ENCODE measurements at places on chromosomes 11 and 22.

GRCh38 chr22:24410110-24410856 is 17.1 kb upstream of the ADORA2A start:
- DNase-seq, result peak; percentile 48

DNA sequence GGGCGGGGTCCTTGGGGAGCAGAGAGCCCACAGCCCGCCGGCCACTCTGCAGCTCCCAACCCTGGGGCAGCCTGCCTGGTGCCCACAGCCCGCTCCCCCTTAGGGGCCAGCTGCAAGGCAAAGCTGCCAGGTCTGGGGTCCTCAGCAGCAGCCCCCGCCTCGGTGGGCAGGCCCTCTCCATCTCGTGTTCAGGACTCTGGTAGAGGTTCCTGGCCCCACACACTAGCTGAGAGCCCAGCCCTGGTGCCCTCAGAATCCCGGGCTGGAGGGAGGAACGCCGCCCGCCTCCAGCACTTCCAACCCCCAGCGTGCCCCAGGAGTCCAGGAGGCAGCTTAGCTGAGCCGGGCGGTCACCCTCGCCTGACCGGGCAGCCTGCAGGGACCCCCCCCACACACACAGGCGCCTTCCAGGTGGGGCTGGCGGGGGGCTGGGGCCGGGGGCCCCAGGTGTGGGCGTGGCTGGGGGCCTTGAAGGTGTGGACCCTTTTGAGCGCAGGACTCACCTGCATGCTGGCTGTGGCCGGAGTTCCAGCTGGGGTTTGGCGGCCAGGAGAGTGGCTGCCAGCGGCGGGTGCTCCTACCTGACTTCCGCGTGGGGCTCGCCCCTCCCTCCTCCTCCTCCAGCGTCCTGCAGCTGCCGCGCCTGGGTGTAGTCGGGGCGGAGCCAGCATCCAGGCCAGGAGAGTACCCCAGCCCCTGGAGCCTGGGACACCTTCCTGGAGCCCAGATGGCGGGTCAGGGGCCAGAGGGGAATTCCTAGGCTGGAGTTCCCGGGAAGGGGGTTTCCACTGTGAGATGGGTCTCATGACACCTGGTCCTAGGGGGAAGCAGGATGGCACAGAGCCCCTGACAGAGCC is at the start of gene ANO9:
ANO9 (minus strand) TSS at position 594 of the 857 bp plus-strand sequence; CDS start at position 509, 85 bp downstream.
- no peak for DNase-seq

DNA sequence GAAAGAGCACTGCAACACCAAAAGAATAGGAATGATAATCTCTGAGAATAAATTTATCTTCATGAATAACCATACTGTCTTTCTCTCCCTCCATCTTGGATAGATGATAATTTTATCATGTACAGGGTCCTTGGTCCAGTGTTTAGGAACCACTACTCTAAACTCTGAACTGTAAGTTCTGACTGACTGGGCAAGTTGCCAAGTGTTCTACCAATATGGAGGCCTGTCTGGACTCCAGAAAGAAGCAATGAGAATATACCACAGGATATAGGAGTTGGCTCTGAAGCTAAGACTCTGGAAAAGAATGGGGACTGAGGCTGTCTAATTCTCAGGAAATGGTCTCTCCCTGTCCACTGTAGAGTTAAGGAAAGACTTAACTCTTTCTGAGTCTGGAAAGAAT is 1.5 kb downstream of the FHIP1B start:
- DNase-seq, result no peak

- peak; percentile 60 for DNase-seq
Observed at GRCh38 chr22:34096770-34097169, 176.5 kb upstream of the LARGE1 start.

DNA sequence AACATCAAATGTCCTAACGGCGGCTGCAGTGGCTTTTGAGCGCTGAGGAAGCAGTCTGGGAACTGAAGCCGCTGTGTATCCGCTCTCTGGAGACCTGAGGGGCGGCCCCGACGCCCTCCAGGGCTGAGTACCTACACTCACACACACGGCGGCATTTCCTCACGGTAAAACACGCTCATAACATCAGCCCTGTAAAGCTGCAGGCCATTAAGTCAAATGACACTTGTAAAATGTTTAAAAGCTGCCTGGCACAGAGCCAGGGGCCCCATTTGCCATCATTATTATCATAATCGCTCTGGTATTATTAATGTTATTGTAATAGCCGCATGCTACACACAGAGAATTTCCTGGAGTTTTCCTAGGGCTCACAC is 5.1 kb downstream of the CARS1 start:
- no peak for DNase-seq

- peak; percentile 34 for DNase-seq
Observed at GRCh38 chr22:25494774-25495173, 69.7 kb upstream of the GRK3 start.

GRCh38 chr11:134257101-134257500 is 3.7 kb downstream of the ACAD8 start:
- DNase-seq, result no peak

DNA sequence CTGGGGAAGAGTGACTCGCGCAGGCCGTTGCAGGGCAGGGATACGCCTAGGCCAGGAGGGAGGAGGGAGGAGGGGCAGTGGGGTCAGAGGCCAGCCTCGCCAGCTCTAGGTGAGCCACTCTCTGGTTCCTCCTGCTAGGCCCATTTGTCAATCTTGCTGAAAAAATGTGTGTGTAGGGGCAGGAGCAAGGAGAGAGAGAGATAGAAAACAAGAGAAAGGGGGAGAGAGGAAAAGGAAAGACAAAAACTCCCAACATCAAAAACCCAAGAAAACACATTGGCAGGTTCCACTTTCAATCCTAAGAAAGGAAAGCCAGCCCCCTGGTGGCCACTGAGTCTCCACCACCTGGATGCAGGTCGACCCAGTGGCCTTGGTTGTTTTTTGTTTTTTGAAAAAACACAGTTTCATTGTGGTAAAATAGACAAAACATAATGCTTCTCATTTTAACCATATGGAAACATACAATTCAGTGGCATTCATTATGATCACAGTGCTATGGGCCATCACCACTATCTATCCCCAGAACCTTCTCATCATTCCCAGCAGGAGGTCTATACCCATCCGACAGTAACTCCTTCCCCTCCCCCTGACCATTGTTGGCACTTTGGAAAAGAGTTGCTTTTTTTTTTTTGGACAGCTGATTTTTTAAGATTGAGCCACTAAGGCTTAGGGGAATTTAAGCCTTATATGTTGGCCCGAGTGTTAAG is 10.9 kb downstream of the OMP start:
- peak; percentile 38 for DNase-seq

DNA sequence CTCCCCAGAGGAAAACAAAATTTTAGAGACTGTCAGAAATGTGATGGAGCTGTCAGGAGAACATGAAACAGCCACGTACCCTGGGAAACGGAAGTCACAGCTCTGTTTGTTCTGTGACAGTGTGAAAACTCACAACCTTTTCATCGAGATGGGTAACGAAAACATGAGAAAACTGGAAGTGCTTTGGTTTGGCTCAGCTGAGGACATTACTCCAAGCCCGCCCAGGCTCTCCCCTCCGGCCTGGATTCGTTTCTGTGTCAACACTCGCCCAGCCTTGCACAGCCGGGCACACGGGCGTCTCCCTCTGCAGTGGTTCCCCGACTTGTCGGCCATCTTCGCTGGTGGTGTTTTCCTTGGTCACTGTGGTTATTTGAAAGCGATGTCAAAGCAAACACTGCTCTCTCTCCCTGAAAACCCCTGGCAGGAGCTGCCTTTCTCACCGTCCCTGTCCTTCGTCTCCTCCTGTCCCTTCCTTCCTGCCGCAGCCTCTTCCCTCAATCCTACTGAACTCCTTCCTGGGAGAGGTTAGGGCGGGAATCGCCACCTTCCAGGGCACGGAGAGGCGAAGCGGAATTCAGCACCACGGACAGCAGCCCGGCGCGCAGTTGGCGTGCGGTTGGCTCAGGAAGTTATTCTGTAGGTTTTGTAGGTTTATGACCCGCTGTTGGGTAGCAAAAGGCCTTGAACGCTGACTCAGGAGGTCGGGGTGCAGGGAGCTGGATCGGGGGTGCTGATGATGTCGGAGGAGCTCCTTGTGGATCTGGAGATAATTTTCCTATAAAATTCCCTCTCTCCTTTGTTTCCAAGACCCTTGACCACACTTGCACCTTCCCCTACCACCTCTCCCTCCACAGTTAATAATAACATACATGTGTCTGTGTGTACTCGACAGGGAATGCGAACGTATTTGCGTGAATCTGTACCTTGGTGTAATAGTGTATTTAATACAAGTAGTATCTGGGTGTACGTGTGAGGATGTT is 13.1 kb upstream of the RPS19BP1 start:
- peak; percentile 66 for DNase-seq

DNA sequence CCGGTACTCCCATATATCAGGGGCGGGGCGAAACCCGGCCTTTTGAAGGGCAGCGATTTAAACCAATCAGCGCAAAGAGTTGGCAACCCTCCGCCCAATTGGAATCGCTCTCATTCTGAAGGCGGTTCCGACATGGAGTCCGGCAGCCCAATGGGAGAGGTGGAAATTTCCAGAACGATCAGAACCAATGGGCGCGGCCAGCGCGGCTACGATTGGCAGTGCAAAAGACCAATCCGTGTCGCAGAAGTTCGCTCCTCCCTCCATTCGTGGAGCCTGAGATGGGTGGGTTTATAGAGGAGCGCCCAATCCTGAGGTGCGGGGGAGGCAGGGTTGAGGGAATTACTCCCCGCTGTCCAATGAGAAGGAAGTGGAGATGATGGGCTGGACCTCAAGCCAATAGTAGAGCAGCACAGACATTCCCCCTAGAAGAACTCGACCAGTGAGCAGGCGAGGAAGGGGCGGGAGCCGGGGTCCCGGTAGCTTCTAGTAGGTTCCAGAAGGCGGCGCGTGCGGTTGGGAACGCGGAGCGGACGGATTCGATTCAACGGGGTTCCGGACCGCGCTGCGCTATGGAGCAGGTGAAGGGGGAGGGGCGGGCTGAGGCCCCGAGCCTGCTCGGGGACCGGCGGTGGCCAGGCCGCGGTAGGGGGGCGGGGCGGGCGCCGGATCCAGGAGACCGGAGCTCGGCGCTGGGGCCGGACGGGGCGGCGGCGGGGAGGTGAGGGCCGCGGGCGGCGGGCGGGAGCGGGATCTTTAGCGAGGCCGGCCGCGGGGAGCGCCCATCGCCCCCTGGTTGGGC is at the start of gene STIP1:
STIP1 (plus strand) TSS at position 479 of the 799 bp plus-strand sequence; CDS start at position 570, 91 bp downstream.
- DNase-seq, result peak; percentile 100

- DNase-seq, result no peak
Observed at GRCh38 chr11:34067383-34068065, 16.0 kb downstream of the CAPRIN1 start.

GRCh38 chr11:57653163-57653562 is 3.5 kb upstream of the YPEL4 start:
- peak; percentile 52 for DNase-seq

GRCh38 chr22:49112176-49112575 is 715.5 kb downstream of the BRD1 start:
- DNase-seq, result no peak

DNA sequence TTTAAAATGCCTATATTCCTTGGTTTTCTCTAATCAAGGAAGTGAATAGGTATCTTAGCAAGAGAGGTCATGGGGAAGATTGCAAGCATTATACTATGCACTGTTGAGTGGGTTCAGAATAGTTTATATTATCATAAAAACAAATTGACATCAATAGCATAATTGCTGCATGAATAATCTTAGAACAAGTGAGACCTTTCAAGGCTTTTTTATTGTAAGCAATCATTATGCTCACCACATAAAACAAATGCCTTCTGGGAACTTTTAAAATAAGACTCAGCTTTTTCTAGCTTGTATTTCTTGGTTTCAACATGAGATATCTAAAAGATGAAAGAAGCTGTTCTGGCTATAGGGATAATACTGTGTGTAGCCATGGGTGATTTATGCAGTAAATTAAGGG is 135.6 kb upstream of the ZC3H12C start:
- DNase-seq, result no peak

DNA sequence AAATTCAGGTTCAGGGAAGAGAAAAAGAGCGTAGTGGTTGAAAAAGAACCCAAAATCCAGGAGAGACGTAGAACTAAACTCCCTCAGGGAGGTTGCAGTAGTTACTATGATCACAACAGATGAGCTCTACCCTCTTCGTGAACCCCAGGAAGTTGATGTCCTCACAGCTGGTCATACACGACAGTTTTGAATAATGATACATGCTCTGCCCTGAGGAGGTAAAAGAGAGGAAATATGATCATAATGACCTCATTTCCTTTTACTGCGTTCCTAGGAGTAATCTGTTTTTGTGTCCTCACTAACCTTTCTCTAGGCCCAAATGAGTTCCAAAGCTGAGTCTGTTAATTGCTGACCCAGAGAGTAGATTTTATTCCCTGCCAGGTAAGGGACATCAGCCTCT is 1.3 kb downstream of the PATE2 start:
- no peak for DNase-seq

DNA sequence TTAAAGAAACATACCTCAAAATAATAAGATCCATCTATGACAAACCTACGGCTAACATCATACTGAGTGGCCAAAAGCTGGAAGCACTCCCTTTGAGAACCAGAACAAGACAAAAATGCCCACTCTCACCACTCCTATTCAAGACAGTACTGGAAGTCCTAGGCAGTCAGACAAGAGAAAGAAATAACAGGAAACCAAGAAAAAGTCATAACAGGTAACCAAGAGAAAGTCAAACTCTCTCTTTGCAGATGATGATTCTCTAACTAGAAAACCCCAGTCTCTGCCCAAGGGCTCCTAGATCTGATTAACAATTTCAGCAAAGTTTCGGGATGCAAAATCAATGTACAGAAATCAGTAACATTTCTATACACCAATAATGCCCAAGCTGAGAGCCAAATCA is 35.6 kb downstream of the TMEM123 start:
- no peak for DNase-seq

GRCh38 chr11:81072273-81072672 is 1631.4 kb upstream of the TENM4 start:
- no peak for DNase-seq

DNA sequence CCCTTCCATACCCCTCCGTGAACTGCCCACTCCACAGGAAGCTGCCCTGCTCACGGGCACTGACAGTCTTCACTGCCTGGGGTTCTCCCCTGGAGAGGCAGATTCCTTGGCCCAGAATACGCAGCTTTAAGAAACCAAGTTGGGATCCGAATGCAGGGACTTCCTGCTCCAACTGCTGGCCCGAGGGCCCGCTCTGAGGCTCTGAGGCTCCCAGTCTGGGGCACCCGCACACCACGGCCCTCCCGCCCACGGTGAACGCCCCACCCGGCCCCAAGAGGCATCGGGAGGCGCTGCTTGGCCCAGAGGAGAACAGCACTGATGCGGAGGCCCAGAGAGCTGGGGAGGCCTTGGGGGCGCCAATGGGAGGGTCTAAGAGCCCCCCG is 42.3 kb downstream of the IGF2 start:
- peak; percentile 27 for DNase-seq

Measured in NB4 (cell line).